ENCODE measurements at places on chromosomes 1 and 21. TPM values are rescaled to one million over a fixed set of nuclear protein-coding genes. Genes with fewer than 3 reads are reported as not detected.

GRCh38 chr1:43065191-43065590 lies 106.5 kb upstream of the SLC2A1 start:
- no peak for DNase-seq

DNA sequence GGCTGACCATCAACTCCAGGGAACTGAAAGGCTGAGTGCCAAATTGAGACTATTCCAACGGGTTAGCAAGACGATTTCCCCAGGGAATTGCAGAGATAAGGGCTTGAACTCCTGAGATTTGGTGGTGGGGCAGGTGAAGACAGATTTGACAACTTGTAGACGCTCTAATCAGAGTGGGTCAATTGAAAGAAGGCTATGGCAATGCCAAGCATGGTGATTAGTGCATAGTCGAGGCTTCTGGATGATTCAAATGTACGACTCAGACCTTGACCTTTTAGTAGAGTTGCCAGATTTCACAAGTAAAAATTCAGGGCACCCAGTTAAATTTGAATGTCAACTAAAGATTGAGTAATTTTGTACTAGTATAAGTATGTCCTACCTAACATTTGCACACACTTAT lies 302.1 kb upstream of the SPAG17 start:
- no peak for DNase-seq

Gene AGPAT3
- 24.2 TPM for total RNA-seq

Gene PDZK1IP1
- total RNA-seq, result not detected

- DNase-seq, result no peak
Measured at GRCh38 chr1:72938408-72938807, 656.1 kb upstream of the NEGR1 start.

Gene DYNLT4
- total RNA-seq, result not detected

DNA sequence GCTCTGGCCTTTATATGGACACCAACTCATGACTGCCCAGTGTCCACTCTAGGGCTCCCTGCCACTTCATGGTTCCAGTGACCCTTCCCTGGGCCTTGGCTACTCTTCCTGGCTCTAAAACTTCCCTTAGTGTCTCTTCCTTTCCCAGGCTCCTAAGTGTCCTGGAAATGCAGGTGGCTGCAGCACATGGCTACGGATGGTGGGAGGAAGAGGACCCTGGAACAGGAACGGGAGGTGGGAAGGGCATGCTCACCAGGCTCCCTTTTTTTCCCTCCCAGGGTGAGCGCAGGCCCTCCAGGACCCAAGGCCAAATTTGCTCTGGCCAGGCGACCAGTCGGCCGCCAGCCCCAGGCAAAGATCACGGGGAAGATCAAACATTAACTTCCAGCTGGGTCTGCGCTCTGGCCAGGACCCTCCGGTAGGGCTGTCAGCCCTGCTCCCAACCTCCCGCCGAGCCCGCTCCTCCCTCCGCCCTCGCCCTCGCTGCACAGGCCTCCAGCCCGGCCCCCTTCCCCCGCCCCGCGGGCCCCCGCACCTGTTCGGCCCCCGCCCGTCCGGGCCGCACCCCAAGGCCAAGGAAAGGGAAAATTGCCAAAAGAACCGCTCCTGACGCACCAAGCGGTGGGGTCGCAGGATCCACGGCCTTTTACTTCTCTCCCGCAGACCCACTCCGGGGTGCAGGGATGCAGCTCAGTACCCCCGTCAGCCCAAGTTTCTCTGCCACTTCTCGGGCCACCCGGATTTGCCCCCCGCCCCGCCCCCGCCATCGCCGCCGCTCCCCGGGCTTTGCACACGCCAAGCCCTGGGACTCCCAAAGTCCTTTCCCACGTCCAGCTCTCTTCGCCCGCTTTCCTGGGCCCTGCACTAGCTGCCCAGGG lies 894 bp downstream of the TCEA3 start:
- no peak for DNase-seq

DNA sequence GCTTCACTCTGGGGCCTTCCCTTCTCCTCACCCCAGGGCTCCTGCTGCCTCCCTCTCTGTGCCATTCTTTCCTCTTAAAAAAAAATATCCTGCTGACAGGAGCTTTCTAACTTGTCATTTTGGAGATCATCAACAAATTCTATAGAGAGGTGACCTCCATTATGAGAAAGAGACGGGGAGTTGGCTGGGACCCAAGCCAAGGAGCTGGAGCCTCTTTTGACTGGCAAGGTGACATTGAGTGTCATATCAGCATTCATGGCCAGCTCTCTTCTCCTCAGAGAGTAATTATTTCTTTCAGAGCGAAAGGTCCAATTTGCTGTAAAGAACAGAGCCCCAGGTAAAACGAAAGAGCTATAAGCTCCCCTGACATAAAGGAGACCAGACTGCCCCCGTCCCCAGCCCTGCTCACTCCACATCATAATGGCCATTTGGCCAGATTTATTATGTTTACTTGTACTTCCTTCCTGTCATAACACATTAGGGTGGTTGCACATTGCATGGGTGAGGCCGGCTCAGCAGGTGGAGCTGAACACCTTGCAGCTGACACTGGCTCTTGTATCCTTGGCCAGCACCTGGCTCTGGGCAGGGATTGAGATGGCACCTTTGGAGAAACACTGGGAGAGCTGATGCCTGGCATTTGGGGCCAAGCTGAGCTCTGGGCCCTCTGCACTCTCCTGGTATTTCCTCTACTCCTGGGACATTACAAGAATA lies 404.0 kb upstream of the VAMP3 start:
- DNase-seq, result no peak

DNA sequence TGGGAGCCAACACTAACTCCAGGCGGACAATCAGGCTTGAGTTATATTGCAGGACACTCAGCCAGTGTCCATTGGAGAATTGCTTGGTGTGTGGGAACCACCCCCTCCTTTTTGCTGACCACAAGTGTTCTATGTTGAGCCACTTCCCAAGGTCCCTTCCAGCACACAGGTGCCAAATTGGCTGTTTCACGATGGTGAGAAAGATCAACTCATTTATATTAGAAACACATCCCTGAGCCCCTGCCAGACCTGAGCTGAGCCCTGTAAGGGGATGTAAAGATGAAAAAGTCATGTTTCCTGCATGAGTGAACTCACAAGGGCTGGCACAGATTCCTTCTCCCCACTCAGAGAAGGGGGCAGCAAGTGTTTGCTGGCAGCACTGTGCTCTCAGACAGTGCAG lies 96.5 kb downstream of the KCNN3 start:
- DNase-seq, result no peak

GRCh38 chr21:38289705-38290485 lies 33.1 kb downstream of the KCNJ15 start:
- peak; percentile 98 for DNase-seq

Gene ADORA1
- under 0.01 TPM for total RNA-seq

GRCh38 chr1:112444269-112444668 lies 48.3 kb downstream of the CTTNBP2NL start:
- peak; percentile 77 for DNase-seq

DNA sequence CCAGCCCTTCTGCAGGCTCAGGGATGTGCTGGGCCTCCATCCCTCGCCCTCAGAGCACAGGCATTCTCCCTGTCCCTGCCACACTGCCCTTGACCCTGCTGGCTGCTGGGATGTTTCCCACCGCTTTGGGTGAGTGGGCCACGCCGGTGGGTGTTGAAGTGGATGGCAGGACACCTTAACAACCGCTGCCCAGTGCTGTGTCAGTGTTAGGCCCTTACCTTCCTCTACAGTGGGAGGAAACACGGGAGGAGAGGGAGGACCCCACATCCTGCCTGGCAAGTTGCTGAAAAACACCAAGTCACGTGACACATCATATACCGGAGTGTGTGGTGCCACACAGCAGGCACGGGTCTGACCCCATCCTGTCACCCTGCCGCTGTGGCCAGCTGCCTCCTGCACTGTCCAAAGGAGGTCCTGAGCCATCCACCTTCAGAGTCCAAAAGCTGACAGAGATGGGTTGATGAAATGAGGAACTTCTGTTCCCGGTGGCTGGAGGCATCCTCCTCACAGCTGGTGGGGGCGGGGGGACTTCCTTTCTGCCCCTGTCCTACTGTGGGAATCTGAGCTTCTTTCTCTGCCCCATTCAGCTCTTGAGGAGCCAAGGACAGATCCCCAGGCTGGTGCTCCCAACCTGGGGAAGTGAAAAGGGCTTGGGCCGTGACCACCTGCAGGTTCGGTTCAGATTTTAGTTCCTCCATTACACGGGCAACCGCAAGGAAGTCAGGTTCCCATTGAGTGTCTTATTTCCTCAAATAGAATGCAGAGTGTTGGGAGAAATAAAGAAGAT lies 3.2 kb upstream of the THEMIS2 start:
- no peak for DNase-seq

DNA sequence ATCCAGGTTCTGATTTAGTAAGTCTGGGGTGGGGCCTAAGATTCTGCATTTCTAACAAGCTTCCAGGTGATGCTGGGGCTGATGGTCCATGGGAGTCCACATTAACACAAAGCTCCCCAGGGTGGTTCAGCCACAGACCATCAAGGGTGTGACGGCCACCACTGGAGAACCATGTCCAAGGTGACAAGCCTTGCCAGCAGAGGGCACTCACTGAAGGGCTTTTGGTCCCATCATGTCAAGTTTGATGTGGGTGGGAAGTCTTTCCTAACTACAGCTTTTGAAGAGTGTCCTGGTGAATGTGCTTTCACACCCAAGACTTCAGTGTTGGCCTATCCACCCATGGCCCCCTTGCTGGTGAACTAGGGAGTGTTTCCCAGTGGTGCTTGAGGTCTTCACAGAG lies 67.1 kb downstream of the UBE2T start:
- DNase-seq, result peak; percentile 12

Gene RGS1
- total RNA-seq, result not detected

DNA sequence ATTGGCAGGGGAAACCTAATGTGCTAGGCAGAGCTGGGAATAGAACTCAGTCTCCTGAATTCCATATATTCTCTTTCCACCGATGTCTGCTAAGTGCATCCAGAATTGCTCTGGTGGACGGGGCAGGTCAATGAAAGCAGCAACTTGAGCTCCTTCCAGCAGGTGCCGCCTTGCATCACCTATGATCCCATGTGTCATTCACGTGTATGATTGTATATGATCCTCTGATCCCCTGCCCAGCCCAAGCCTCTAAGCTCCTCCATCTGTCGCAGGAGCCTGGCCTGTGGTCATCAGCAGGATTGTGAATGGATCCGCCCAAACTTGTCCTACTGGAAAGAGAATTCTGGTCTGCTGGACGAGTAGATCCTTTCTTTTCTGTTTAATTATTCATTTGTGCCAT lies 13.1 kb downstream of the ACTA1 start:
- no peak for DNase-seq

DNA sequence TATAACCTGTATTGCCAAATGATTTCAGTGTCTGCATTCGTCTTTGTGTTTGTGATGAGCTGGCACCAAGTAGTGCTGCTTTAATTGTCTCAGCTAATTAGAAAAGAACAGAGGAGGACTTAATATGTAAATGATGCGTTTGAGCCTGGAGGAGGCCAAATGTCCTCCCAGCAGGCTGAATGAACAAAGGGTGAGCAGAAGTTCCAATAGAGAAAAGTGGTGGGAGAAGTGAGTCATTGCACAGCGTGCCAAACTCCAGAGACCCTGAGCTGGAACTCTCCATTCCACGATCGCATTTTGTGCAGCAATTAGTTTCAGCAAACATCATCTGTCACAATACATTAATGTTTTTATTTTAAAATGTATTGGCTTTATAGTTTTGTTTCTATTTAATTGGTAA lies 17.9 kb downstream of the ETV3L start:
- DNase-seq, result no peak

DNA sequence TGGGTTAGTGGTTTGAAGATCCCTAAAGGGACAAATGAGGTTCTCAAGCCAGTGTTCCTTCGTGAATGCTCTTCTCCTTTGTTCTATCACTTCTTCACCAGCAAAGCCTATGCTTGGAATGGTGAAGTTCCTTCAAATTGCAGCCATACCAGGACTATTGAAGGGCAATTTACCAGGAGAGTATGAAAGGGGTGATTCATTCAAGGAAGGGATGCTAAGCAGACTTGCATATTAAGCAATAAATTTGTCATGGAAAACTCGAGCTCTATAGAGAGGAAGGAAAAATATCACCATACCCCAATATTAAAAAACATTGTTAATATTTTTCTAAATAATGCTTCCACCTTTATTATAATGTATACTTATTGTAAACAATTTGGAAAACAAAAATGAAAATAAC lies 9.3 kb upstream of the TSNAX start:
- peak; percentile 15 for DNase-seq

DNA sequence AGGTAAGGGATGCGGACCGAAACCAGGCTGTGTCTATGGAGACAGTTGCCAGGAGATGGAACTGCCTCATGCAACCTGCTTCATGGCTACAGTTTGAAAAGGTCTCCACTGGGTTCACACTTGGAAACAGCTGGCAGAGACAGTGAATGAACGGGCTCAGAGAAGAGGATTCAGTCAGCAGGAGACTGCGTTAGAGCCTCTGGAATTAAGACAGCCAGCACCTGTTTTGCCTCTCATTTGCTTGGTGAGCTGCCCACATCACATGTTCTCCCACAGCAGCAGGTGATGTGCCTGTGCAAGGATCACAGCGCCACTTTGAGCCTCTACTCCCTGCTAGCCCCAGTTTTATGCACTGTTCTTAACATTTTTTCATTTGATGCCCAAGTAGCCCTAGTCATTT lies 321.0 kb downstream of the PLPP3 start:
- DNase-seq, result no peak

- no peak for DNase-seq
Measured at GRCh38 chr1:114764689-114765088, 6.9 kb upstream of the CSDE1 start.

DNA sequence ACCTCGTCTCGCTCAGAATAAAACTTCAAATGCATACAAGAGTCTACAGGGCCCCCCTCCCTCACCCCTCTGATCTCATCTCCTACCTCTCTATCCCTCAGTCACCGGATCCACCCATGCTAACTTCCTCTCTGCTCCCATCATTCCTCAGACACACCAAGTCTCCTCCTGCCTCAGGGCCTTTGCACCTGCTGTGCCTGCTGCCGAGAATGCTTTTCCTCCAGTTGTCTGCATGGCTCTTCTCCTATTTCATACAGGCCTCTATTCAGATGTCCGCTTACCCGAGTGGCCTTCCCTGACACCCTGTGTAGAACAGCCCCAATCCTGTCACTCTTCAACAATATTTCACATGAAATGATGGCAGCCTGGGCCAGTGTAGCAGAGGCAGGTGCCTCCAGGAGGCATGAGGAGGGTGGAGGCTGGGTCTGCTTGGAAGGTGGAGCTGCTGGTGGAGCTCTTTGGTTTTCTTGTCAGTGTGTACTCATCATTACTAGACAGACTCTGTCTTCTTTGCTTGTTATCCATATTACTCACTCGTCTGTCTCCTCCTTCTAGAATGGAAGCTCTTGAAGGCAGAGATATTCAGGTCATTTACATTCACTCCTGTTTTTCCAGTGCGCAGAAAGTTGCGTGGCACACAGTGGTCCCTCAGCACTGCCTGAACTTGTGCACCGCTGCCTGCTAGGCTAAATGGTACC lies 4.2 kb downstream of the SH2D2A start:
- no peak for DNase-seq

GRCh38 chr1:119336848-119337247 lies 31.7 kb upstream of the HAO2 start:
- no peak for DNase-seq

Gene NKAIN1
- total RNA-seq, result under 0.01 TPM

Gene TSPAN2
- total RNA-seq, result 0.83 TPM

GRCh38 chr1:202349206-202349928 lies 868 bp downstream of the PPP1R12B start:
- peak; percentile 78 for DNase-seq
